Adrenal gland (tissue), 19 donors: ENCODE measurements at places on chromosomes 1 and 21.

DNA sequence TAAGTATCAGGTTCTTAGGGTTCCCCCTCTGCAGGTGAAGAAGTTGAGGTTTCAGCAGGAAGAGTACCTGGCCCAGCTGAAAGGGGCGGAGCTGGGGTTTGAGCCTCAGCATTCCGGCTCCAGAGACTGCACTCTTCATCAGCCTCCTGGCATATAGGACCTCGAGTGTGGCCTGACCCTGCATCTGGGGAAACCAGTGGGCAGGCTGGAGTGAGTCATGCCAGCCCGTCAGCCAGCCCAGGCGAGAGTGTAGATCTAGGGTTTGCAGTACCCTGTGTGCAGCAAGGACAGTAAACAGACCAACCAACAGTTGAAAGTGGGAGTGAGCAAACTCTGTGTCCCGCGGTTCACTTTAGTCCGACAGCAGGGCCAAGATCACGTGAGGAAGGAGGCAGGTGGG, 14.1 kb downstream of the MFSD2A start:
- DNase-seq: no peak

DNA sequence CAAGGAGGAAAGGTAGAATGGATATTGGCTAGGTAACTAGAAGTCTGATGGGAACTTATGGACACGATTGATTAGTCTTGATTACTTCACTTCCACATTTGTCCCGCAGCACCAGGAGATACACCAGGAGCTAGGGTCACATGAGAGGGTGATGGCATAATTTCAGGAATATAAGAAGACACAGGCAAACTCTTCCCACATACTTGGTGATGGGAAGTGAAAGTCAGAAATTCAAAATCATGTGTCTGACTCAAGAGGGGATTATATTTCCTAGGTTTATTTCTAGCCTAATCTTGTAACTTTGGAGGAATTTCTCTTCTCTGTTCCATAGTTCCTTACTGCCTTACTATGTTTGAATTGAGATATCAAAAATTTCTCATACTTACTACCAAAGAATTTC, 185.0 kb downstream of the PBX1 start:
- no peak for DNase-seq

DNA sequence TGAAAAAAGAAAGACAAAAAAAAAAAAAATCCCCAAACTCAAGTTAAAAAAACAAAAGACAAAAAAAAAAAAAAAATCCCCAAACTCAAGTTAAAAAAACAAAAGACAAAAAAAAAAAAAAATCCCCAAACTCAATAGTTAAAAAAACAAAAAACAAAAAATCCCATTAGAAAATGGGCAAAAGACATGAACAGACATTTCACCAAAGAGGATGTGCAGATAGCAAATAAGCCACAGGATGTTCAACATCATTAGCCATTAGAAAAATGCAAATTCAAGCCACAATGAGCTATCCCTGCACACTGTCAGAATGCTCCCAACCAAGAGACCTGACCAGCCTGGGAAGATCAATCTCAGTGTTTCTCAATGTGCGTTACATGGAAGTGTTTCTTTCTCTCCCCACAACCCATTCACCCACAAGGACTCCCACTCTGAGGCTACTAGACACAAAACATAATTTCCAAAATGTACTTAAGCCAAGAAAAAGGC, 33.9 kb downstream of the MRAP start:
- no peak for DNase-seq

DNA sequence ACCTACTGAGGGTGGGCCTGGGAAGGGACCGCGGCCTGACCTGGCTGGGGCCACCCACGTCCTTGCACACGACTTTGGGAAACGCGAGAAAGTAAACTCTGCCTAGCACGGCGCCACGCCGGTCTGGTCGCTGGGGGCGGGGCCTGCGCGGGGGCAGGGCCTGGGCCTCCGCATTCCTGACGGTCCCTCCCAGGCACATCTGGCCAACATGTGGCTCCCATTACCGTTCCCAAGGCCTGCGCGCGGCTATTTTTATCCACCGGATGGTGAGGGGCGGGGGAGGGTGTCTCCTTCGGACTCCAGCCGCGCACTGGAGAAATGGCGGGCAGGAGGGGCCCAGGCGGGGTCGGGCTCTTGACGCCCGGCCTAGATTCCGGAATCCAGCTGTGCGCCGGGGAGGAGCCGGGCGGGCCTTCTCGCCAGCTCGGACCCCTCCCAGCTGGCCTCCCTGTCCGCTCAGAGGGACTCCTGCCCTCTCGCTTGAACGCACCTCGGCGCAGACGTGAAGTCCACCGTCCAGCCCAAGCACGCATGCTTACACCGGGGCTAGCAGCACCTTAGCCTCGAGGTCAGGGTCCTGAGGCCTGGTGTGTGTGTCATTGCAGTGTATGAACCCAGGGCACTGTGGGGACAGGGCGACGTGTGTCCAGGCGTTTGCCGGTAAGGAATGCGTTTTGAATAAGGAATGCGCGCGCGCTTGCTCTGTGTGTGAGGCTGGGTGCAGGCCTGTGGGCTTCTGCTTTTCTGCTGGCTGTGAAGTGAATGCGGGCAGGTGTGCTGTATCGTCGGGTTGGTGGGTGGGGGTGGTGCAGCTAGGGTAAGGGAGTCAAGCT, 2.1 kb downstream of the EVA1B start:
- DNase-seq: peak; percentile 61

- DNase-seq: no peak
Observed at GRCh38 chr1:117161887-117162286, 40.3 kb upstream of the TRIM45 start.

DNA sequence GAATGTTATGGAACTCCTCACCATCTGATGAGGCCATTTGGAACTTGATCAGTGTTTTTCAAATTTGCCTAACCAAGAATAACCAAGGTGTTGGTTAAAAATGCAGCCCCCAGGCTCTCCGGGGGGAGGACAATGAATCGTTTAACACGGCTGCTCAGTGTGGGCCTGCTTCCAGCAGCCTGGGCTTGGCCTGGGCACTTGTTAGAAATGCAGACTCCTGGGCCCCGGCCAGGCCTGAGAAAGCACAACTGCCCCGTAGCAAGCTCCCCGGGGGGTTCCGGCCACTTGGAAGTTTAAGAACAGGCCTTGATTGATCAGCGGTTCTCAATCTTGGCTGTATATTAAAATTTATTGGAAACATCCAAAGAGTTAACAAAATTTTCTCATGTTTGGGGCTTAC, 22.8 kb upstream of the C2CD2 start:
- DNase-seq: no peak

GRCh38 chr1:159141584-159142390, 29.6 kb upstream of the CADM3 start:
- peak; percentile 33 for DNase-seq

- DNase-seq: no peak
Observed at GRCh38 chr1:24373044-24373443, 40.5 kb downstream of the STPG1 start.

DNA sequence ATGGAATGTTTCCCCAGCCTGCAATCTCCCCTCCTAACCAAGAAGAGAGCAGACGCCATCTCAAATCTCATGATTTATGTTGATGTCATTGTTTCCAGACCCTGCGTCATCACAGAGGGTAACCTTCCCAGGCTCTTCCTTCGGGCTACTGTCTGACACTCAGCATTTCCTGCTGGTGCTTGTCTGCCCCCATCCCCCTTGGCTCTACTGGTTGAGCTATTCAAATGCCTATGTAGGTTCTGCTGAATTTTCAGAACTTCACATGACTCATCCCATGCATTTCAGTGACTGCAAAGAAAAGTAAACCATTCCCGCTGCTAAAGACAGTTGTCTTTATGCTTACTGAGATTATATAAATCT, 24.8 kb upstream of the ITPKB start:
- DNase-seq: no peak

DNA sequence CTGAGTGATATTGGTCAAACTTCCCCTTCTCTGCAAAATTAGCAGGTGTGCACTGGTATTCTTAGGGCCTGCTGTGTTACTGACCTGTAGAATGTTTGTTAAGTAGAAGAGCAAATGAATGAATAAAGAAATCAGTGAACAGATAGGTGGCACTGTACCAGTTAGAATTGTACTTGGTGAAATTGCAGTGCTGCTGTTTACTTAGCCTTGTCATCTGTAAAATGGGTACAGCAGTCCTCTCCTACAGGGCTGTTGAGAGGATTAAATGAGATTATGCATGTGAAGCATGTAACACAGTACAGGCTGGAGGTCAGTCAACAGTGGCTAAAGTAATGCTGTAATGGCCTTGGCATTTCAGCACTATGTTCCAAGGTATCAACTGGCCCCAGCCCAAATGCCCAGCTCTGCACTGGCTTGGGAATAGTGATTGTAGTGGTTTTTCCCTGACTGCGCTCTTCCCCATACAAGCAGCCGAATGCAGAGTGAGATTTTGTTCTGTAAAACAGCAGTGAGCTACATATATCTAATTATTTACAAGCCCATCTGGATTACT, 10.5 kb downstream of the VANGL1 start:
- DNase-seq: no peak

DNA sequence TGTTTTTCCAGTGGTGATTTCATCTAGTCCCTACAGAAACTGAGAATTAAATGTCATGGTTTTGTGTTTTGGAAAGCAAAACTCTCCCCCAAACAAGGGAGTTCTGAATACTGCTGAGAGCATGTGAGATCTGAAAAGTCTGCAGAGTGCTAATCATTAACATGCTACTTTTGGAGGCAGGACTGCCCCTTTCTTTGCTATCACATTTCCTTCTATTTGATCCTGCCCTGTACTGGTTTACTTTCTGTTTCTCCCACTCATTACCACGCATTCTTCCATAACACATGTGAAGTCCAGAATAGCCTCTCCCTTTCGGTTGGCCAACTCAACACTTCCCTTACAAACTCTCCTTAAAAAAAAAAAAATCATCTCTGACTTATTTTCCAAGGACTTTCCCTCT, 63.6 kb downstream of the GADD45A start:
- no peak for DNase-seq

DNA sequence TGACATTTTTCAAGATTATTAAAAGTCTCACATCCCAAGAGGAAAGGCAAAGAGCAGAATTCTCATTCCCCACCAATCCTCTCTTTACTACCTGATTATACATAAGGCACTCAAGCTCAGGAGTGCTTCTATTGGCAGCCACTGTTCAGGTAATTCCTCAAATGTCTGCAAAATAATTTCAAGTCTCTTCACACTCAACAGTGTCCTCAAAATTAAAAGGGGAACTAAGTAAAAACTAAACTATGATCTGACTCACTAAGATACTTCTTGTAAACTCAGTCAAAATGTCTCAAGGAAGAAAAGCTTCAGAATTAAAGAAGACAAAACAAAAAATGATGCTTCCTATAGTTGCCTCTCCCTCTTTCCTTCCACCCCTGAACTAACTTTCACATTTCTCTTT, 135.6 kb downstream of the GPATCH2 start:
- DNase-seq: no peak

- DNase-seq: no peak
Observed at GRCh38 chr1:51558375-51558924, 39.4 kb upstream of the EPS15 start.

DNA sequence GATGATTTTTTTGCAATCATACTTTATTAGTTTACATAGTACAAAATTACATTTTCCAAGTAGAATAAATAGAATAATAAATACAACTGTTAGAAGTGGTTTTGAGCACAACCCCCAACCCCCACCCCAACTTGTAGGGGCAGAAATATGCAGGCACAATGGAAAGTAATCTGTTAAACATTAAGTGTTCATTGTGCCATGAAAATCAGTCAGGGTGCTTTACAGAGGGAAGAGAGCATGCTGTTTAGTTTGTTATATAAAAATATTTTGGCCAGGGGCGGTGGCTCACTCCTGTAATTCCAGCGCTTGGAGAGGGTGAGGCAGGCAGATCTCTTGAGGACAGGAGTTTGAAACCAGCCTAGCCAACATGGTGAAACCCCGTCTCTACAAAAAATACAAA, 2.6 kb downstream of the OR10T2 start:
- DNase-seq: no peak

GRCh38 chr21:38825269-38825668, 19.5 kb downstream of the ETS2 start:
- no peak for DNase-seq

GRCh38 chr1:36751525-36751924, 268.8 kb upstream of the CSF3R start:
- no peak for DNase-seq

GRCh38 chr1:48671578-48671977, 105.1 kb downstream of the BEND5 start:
- DNase-seq: no peak

DNA sequence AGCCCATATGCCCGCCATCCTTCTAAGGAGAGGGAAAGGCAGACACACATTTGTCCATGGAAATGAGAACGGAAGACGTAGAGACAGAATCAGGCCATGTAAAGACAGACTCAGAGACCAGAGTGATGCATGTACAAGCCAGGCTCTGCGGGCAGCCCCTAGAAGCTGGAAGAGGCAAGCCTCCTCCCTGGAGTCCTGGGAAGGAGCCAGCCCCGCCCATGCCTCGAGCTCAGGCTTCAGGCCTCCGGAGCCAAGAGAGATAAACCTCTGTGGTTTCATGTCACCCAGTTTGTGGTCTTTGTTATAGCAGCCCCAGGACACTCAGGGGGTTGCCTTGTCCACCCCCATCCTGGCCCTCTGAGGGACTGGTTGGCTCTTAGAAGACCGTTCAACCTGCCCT, 11.6 kb downstream of the PDE9A start:
- DNase-seq: no peak

DNA sequence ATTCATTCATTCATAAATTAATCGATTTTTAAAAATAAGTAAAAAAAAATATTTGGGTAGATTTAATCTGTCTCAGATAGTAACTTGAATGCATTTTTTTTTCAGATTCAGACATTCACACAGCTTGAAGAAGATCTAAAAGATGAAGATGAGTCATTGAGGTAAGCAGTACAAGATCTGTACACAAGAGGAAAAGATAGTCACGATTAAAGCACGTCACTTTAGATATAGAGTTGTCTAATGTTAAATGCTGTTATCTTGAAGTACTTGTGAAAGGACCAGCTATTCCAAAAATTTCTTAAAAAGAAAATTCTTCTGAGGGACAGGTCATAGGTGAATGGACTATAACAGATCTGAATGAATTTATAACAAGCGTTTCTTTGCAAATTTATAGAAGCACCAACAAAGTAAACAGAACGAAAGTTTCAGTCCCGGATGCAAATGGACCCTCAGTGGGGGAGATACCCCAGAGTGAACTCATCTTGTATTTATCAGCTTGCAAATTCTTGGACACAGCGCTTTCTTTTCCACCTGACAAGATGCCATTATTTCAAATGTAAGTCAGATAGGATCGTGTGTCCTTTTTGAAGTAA, 31.2 kb upstream of the MORC3 start:
- DNase-seq: no peak

DNA sequence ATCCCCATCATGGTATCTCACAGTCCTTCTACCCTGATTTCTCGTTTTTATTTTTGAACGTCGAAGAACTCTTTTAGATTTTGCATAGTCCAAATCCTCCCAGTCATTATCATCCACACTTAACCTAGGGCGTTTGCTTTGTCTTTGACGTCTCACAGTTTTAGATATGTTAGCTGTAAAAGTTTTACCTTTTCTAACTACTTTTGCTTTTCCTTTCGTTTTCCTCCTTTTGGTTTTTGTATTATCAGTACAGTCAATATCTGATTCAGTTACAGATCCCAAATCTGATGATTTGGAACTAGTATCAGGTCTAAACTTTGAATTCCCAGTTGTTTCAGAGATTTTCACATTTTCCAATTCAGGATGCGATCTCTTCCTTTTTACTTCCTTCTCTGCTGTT, 13.1 kb upstream of the PSMG1 start:
- DNase-seq: no peak

GRCh38 chr1:201399352-201400126, 415 bp upstream of the LAD1 start:
- DNase-seq: no peak

GRCh38 chr1:235947989-235948388, 81.3 kb upstream of the LYST start:
- DNase-seq: no peak
